Right kidney (tissue), 9 donors: ENCODE measurements at places on chromosomes 1 and 21.

DNA sequence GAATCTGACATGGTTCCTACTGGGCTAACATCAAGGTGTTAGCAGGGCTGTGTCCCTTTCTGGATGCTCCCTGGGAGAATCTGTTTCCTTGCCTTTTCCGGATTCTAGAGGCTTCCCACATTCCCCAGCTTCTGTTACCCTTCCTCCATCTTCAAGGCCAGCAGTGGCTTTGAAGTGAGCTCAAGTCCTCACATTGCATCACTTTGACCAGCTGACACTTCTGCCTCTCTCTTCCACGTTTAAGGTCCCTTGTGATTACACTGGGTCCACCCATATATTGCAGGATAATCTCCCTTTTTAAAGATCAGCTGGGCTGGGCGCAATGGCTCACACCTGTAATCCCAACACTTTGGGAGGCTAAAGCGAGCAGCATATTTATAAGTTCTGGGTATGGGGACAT is 33.1 kb downstream of the CNST start:
- no peak for DNase-seq

GRCh38 chr1:88655685-88656299 is 28.3 kb upstream of the PKN2 start:
- no peak for DNase-seq

- no peak for DNase-seq
These were observed 5.7 kb downstream of the HIVEP3 start for GRCh38 chr1:41913014-41913413.

GRCh38 chr1:70737125-70737524 is 310.5 kb downstream of the PTGER3 start:
- DNase-seq = no peak

DNA sequence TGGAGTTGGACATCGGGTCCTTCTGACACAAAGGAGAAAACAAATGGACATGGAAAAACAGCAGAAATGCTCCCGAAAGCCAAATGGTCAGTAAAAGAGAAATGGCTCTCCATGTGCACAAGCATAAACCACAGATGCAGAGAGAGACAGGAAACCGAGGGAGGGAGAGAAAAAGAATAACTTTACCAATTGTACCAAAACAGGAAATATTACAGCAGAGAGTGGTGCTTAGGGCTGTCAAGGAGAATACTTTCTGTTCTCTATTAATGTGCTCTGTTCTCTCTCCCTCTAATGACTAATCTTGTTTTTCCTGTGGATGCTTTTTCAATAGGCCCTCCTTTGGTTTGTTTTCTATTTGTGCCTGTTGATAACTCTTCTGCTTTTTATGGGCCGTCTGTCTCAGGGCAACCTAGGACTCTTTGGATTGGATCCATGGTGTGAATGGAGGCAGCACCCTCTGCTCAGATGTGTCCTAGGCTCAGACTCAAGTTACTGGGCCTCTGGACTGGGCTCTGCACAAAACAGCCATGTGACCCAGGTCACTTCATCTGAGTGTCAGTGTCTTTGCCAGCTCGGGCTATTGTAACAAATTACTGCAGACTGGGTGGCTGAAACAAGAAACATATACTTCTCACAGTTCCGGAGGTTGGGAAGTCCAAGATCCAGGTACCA is 663.0 kb downstream of the NPHP4 start:
- no peak for DNase-seq
